ENCODE measurements at places on chromosomes 4 and X. TPM values are rescaled to one million over a fixed set of nuclear protein-coding genes. Genes with fewer than 3 reads are reported as not detected.
A peak's percentile ranks its signal among the peaks of the same experiment; 100 is the strongest.

GRCh38 chr4:8594097-8595038 lies 1.8 kb downstream of the CPZ start:
- DNase-seq: no peak

FAM236D gene
- not detected for total RNA-seq

CT55 gene
- not detected for total RNA-seq

DNA sequence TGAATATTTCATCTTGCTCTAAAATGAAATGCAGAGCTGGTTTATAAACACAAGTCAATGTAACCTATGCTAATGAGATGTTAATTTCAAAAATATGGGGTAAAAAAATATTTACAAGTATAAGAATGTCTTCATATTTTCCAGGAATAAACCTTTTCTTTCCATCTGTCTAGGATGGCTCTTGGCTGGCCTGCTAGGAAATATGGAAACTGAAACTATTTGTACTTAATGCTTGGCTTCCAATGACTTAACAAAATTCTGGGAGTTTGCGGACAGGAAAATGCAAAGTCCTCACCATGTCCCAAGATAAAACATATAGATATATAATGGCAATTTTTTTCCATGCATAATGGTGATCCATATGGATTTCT lies 168.1 kb downstream of the SCFD2 start:
- DNase-seq: no peak

DNA sequence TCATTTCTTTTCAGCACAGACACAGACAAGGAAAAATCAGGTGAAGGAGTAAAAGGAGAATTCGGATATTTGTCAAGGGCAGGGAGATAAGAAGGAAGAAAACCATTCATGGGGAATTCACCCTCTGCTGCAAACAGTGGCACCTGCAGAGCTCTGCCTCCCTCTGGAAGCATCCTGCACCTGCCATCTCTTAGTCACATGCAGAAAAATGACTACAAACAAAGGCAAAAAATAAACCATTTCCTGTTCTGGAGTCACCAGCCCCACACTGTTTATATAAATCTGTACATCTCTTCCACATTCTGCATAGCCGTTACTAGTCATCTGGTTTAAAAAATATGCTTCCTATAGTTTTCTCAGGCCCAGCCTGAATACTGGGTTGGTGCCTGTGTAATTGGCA lies 205.3 kb downstream of the ARAP2 start:
- DNase-seq: no peak

DNA sequence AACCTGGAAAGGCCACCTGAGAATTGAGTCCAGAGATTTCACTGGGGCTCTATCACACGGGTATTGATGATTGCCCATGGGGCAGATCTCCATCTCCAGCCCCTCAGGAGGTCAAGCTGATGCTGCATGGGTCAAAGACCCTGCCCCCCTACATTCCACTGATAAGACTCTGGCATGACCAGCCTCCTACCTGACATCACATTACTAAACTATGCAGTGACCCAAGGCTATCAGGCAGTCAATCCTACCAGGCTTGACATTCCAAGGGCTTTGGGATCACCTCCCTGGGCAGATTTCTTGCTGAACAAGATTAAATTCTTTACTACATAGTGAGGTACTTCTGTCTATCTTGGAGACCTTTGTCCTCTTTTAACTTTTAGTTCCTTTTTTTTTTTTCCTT lies 192.7 kb upstream of the STS start:
- no peak for DNase-seq

GRCh38 chr4:137626942-137627738 lies 94.8 kb upstream of the PCDH18 start:
- no peak for DNase-seq

- DNase-seq: no peak
These were observed 92.1 kb downstream of the AFF1 start for GRCh38 chr4:87026800-87027495.

- no peak for DNase-seq
These were observed 44.1 kb downstream of the PPM1K start for GRCh38 chr4:88240297-88240714.

DNA sequence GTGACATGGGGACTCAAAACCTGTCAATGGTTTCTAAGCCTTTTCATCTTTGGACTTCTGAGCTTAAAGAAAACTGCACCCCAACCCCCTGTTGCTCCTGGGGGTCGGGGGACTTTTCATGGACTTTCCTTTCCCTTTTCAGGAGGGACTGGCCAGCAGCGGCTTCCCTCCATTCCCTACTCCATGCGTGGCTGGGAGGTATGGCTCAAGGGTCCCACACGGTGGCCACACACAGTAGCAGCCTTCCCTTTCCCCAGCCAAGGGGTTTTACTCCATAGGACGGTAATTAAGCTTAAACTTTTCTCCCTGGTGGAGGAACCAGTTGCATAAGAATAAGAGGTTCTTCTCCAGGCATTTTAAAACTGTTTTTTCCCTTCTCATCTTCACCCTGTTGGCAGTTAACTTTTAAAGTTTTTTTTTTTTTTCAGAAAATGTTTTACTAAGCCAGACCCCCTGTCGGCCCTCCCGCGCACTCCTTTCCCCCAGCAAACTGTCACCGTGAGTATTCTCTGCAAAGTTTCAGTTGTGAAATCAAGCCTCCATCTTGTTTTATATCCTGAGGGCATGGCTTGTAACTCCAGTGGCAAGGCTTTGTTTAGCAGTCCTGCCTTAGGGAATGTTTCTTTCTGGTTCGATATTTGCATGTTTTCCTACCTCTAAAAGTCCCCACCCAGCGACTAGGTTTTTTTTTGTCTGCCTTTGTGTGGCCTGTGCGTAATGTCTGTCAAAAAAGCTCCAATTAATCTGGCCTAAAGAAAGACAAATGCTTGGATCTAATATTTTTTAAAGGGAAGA lies 325.7 kb downstream of the TLL1 start:
- DNase-seq: no peak

GRCh38 chr4:102554992-102555391 lies 53.8 kb downstream of the NFKB1 start:
- no peak for DNase-seq

RTL9 gene
- total RNA-seq: not detected

GRCh38 chr4:134365852-134366251 lies 164.3 kb upstream of the PABPC4L start:
- no peak for DNase-seq

DNA sequence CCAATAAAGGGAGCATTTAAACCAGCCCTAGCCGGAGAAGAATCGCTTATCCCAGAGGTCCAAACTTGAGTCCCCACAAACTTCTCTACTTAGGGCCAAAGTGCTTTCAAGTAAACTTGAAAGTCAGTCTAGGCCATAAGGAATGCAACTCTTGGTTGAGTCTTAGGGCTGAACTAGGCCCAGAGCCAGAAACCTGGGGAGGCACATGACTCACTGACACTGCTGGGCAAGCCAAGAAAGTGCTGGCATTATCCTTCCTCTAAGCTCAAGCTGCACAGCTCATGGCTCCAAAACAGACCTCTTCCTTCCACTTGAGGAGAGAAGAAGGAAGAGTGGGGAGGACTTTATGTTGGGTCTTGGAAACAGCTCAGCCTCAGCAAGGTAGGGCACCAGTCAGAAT lies 1257.3 kb upstream of the DIAPH2 start:
- no peak for DNase-seq

DNA sequence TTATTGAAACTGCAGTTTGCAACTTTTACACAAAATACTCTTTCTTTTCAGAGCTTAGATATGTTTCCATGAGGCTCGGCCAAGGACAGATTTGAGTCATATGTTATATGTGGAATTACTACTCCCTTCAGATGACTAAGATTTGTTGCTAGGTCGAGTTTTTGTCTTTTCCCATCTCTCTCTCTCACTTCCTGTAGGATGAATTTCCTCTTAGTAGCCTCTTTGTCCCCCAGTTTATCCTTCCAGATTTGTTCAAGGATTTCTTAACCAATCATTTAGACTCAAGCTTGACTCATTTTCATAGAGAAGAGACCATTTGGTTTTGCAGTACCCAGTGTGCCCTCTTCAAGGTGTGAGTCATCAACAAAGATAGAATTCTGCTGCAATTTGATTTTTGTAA lies 209.2 kb downstream of the GLUD2 start:
- no peak for DNase-seq

GRCh38 chr4:155434904-155435303 lies 58.1 kb upstream of the MAP9 start:
- no peak for DNase-seq

DNA sequence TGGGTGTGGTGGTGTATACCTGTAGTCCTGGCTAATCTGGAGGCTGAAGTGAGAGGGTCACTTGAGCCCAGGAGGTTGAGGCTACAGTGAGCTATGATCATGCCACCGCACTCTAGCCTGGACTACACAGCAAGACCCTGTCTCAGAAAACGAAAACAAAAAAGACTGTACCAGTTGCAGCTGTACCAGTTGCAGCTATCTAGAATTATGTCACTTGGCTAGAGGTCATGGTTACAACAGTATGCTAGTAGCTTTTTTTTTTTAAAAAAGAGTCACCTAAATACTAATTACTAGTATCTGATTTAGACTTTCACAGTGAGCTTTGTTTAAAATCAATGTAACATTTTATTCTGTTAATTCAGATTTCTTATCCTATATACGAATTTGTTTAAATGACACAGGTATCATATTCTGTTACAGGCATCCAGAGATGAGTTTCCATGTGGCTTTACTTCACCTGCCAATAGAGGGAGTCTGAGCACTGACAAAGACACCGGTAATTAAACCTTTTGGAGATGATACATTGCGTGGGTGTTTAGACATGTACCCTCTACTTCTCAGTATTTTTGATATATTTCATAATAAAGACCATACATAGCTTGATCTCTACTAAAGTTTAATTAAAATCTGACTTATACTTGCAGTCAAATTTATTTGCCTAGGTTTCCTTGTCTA lies 100.2 kb upstream of the IL13RA1 start:
- DNase-seq: no peak

CFP gene
- total RNA-seq: 19.3 TPM

- DNase-seq: peak; percentile 61
These were observed 733 bp downstream of the CCNA2 start for GRCh38 chr4:121822796-121823504.

P2RY4 gene
- total RNA-seq: 0.61 TPM

GRCh38 chr4:24560868-24561368 lies 23.4 kb downstream of the DHX15 start:
- DNase-seq: no peak

GRCh38 chr4:6271701-6272465 lies 2.2 kb downstream of the WFS1 start:
- DNase-seq: no peak

CLTRN gene
- total RNA-seq: not detected

GRCh38 chr4:149029056-149029651 lies 586.9 kb upstream of the NR3C2 start:
- no peak for DNase-seq

GRCh38 chr4:130403221-130403620 lies 1307.3 kb downstream of the C4orf33 start:
- DNase-seq: no peak

DNA sequence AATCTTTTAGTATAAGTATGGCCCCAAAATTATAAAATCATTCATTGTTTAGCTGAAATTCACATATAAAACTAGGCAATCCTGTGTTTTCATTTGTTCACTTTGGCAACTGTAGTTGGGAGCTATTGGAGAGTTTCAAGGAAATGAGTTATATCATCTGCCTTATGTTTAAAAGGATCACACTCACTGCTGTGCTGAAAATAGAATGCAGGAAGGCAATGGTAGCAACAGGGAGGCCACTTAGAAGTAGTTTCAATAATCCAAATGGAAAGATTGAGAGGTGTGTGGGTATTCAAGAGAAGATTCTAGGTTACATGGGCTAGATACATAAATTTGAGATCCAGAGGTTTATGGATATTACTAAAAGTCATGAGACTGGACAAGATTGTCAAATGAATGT lies 184.9 kb downstream of the PDGFC start:
- DNase-seq: no peak

CHM gene
- total RNA-seq: 20.2 TPM

ANKRD37 gene
- total RNA-seq: 12.9 TPM

Data from natural killer cell (primary cell).